ENCODE measurements at places on chromosomes 6 and 20.

GRCh38 chr6:162613310-162613709 is 114.3 kb downstream of the PRKN start:
- no peak for DNase-seq

- no peak for DNase-seq
Observed at GRCh38 chr6:167761794-167762258, 64.9 kb upstream of the AFDN start.

- no peak for DNase-seq
Observed at GRCh38 chr6:46254331-46254730, 83.6 kb upstream of the ENPP5 start.

GRCh38 chr6:166998256-166999144 is 697 bp upstream of the CEP43 start:
- peak; percentile 32 for DNase-seq

DNA sequence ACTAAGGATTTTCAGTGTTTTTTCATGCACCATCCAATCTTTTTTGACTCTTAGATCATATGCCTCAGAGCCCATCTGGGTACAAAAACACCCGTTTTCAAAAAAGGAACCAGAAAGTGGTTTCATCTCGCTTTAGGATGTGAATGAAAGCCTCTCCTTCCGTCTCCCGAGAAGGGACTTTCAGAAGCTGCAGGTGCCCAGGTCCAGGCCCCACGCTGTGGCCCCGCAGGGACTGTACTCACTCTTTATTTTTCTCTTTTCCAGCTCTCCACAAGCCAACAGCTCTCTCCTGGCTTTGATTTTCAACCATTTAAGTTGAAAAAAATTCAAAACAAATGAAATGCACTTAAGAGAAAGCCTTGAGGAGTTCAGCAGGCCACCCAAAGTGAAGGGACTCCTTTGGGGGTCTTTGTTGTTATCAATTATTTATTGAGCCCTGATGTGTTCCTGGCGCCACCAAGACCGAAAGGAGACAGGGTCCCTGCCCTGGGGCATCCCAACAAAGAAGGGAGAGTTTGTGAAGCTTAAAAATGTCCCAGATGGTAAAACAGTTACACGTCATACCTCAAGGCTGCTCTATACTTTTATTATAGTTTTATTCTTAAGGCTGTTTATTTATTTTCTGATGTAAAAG is 467.3 kb downstream of the PREX1 start:
- DNase-seq = no peak

DNA sequence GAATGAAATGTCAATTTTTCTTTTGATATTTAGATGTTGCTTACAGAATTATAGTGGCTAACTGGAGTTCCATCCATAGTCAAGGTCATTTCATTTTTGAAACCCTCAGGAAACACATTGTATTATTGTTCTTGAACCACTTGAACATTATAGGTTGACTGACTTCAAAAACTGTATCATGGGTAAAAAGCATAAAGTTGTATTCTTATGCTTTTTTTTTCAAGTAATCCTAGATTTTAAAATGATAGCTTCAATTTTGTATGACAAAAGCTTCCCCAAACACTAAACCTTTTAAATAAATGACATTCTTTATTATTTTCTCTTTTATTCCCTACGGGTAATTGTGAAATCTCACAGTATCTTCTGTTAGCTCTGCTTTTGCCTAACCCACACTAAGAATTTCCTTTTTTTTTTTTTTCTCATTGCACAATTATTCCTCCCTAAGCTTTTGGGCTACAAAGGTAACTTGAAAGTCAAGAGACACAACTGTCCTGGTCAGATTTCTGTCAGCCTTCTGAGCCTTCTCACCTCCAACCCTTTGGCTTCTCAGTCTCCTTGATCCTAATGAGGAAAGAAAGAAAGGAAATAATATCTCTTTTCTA is 36.9 kb upstream of the LAMA4 start:
- no peak for DNase-seq

DNA sequence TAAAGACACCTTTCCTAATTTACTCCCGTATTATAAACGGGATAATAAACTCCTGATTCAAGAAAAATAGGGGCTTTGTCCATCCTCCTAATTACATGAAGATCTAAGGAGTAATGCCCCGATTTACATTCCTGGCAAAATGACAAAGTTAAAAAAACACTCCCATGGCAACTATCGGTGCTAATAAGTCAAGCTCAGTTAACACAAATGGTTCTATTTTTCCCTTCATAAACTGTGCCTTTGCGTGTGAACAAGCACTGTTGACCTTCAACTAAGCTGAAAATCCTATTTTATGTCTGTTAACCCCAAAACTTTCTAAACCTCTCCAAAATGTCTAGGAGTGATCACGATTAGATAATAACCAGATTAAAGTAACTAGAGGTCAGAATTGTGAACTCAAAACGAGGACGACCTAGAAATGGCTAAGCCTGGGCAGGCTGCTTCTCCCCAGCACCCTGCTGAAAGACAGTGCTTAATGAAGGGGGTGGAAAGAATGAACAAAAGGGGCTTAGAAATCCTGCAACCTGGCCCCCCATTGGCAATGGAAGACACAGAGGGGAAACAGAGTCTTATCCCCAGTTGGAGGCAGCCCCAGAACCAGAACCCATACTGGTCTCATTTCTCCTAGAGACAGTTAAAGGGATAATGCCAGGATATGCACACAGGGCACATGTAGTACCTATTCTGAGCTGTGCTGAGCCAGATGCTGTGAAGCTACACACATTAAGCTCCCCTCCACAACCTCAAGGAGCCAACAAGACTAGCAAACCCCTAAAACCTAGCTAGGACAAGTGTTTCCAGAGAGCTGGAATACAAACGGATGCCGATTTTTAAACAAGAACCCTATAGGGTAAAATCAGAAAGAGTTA is 23.0 kb downstream of the SLC23A2 start:
- no peak for DNase-seq

DNA sequence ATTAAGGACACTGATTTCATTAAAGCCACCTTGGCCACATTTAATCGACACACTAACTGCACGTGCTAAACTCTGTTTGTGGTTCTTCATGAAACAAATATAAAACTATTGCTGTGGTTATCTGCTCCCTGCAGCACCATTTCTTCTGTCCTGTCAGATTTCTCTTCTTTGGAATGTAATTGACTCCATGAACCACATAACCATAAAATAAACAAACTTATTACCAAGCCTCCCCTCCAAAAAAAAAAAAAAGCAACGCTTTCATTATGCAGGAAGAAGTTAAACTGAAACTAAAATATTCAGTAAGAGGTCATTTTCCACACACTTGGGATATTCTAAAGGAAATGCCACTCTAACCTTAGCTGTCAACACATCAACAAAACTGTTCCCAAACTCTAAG is 319.1 kb upstream of the NT5E start:
- peak; percentile 31 for DNase-seq

DNA sequence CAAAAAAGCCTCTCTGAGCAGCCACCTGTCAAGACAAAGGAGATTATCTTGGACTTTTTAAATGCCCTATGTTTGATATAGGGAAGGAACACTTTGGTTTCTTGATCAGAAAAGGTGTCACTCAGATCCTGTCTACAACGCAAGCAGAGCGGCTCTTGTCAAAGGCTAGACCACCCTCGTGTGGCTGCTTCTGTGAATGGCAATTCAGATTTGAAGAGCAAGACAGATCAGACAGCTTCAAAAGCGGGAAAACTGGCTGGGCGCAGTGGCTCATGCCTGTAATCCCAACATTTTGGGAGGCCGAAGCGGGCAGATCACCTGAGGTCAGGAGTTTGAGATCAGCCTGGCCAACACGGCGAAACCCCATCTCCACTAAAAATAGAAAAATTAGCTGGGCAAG is 10.1 kb upstream of the NXT1 start:
- peak; percentile 79 for DNase-seq

DNA sequence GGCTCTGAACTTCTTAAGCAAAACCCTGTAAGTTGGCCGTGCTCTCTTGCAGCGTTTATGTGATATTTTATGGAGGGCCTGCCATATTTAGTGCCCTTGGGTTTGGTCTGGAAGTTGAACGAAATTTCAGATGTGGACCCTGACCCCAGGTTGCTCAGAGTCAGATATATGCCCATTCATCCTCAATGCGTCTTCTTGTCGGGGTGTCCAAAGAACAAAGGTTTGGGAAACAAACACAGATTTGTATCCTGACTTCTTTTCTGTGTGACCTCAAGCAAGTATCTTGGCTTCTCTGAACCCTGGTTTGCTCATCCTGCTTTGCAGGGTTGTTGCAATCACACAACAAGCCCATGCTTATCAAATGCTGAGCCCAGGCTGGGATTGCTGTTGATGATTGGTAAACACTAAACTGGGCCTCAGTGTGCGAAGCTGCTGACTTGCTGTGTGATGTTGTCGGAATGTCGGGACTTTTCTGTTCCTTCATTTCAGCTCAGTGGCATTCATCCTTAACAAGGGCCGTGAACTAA is 103.5 kb upstream of the PTPN1 start:
- no peak for DNase-seq

GRCh38 chr20:54397292-54398140 is 77.9 kb upstream of the DOK5 start:
- DNase-seq = no peak

GRCh38 chr20:63493563-63494020 is 5.3 kb downstream of the EEF1A2 start:
- no peak for DNase-seq

GRCh38 chr6:162817196-162817595 is 89.4 kb downstream of the PACRG start:
- DNase-seq = no peak

GRCh38 chr20:5442101-5442500 is 125.3 kb upstream of the PROKR2 start:
- DNase-seq = no peak

GRCh38 chr20:41047279-41047974 is 18.8 kb downstream of the TOP1 start:
- peak; percentile 29 for DNase-seq

- DNase-seq = peak; percentile 64
Observed at GRCh38 chr6:26232940-26233648, 131.9 kb upstream of the BTN3A2 start.

GRCh38 chr6:72218125-72218524 is 331.8 kb downstream of the RIMS1 start:
- DNase-seq = peak; percentile 64

- DNase-seq = no peak
Observed at GRCh38 chr6:79201983-79202382, 32.5 kb downstream of the HMGN3 start.

GRCh38 chr20:40813029-40813431 is 124.0 kb upstream of the MAFB start:
- DNase-seq = peak; percentile 38

- peak; percentile 88 for DNase-seq
Observed at GRCh38 chr20:23646106-23646873, 8.5 kb upstream of the CST3 start.

GRCh38 chr6:157117431-157118095 is 205.8 kb downstream of the TMEM242 start:
- DNase-seq = no peak

- no peak for DNase-seq
Observed at GRCh38 chr6:144544266-144544830, 259.2 kb downstream of the UTRN start.

DNA sequence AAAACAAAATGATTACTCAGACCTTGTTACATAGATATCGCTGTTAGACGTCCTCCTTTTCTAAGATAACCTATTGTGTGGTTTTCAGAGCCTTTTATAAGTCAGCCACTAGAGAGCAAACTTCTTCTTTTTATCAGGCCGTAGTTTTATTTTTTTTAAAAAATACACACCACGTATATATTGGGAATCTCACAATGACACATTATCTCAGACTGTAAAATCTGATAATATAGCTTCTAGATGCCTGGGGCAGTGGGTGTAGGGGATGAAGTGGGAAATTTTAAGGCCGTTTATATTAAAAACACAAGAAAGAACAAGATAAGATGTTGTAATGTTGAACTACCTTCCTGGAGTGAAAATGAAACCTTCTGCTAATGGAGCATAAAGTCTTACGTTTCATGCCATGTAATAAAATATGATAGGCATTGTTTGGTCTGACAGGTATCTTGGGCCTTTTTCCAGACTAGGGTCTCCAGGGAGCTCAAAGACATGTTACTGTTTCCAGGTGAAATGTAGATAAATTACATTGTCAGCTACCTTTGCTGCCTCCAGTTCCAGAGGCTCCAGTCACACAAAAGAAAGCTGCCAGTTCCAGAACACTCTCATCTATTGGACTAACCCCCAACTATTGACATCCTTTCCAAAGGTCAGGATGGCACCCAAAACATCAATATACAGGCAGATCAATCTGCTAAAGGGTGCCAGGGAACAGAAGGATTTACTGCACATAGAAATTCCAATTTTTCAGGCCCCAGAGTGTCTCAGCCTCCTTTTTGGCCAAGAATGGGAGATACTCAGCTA is 130.2 kb upstream of the AKIRIN2 start:
- peak; percentile 29 for DNase-seq

GRCh38 chr6:33077908-33078307 is 2.1 kb downstream of the HLA-DPB1 start:
- DNase-seq = no peak

DNA sequence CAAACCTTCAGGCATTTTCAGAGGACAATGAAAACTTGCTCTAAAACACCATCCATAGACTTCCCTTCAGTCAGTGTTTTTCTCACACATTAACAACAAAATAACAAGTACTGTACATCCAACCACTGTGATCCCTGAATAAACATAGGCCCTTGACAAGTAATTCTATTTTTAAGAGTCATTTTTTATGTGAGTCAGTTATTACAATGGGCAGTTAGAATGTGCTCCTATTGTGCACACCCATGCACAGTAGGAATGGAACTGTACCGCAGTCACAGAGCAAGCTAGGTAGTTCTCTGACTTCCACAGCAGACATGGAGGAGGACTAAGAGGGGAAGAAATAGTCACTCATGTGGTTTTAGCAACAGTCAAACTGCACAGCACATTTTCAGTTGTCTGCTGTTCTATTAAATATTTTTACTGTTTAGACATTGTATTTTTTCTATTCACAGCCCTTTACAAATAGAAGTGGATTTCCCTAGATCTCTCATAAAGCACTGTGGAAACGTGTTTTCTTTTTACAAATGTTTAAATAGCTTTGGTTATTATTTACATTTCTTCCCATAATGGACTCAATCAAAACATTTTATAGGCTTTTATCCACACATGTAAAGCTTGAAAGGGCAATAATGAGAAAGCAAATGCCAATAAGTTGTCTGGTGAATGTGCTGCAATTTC is 100.4 kb downstream of the JAG1 start:
- no peak for DNase-seq

- peak; percentile 99 for DNase-seq
Observed at GRCh38 chr20:43583982-43584432, 6.7 kb upstream of the IFT52 start.

- DNase-seq = no peak
Observed at GRCh38 chr6:32047539-32047854, 9.3 kb downstream of the CYP21A2 start.

DNA sequence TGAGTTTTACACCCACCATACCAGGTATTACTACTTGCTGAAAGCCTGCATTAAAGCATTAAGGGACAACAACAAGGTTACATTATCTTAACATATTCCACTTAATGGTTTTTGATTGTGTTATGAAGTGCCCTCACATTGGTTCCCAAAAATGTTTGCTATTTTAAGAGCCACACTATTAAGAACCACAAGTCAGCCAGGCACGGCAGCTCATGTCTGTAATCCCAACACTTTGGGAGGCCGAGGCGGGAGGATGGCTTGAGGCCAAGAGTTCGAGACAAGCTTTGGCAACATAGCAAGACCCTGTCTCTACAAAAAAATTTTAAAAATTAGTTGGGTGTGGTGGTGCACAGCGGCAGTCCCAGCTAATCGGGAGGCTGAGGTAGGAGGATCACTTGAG is 28.2 kb downstream of the ATXN1 start:
- peak; percentile 55 for DNase-seq

- no peak for DNase-seq
Observed at GRCh38 chr6:150142670-150143515, at the start of gene PPP1R14C. PPP1R14C (plus strand) TSS chr6:150143044; CDS start chr6:150143193, 149 bp downstream.

GRCh38 chr6:145272246-145272645 is 463.1 kb downstream of the EPM2A start:
- no peak for DNase-seq

- peak; percentile 51 for DNase-seq
Observed at GRCh38 chr6:31737315-31737990, 1.1 kb upstream of the CLIC1 start.
